ENCODE measurements at places on chromosomes 6 and 20.

DNA sequence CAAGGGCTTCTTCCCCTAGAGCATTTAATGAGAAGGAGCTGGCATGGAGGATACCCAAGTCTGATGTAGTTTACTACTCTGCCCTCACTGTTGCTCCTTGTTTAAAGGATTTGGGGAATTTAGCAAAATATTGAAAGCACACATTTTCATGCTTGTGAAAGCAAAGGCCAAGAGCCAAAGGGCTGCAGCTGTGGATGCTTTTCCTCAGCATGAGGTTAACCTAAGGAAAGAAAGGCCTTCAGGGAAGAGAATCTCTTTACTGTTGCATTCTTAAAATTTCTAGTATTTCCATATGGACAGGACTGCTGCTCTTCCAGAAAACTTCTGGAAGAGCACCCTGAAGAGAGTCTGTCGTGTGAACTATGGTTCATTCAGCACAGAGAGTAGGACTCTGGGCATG, 45.9 kb upstream of the SASH1 start:
- no peak for DNase-seq

DNA sequence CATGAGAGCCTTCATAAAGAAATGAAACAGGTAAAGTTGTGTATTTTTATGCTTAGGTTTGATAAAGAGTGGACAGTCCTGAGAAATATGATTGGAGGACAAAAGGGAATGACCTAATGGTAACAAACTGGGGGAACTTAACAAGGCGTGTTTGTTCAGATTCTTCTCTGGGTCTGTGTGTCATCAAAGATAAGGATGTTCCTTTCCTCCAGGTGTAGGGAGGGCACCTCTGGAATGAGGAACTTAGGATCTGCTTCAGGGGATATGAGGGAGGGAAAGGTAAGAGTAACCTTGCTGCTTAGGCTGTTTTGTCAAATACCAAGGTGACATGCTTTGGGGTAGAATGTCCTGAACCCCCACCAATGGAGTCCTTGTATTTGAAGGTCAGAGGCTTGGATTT, 291.9 kb downstream of the KCNQ5 start:
- DNase-seq = no peak

DNA sequence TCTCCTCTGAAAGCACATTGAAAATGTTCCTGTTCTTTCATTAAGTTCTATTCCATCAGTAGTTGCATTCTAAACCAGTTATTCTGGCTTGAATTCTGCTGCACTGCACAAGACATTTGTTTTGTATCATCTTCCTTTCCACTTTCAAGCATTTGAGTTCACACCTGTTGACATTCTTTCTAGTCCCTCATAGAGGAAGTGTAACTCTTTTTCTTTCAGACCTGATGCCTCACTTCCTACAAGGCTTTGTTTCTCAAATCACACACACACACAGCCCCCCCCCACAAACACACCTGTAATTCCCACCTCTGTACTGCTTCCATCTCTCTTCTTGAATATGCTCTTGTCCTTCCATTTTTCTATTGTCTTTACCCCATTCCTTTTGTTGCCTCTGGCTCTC, 50.9 kb downstream of the CCN2 start:
- DNase-seq = no peak

DNA sequence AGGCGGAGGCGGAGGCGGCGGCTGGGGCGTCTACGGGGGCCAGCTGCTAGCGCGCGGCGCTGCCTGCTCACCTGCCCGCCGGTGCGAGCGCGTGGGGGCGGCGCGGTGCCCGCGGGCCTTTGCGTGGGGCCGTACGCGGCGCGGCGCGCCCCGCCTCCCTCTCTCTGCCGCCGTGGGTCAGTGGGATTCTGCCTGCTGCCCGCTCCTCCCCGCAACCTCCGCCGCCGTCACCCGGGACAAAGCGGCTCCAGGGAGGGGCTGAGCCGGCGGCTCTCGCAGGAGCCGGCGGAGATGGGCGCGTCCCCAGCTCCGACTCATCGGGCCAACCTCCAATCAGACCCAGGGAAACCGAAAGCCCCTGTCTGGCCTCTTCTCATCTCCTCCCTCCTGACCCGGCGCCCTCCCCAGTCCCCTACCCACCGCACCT, at the start of gene RCAN2:
RCAN2 (minus strand) TSS at position 249 of the 427 bp plus-strand sequence.
- no peak for DNase-seq

DNA sequence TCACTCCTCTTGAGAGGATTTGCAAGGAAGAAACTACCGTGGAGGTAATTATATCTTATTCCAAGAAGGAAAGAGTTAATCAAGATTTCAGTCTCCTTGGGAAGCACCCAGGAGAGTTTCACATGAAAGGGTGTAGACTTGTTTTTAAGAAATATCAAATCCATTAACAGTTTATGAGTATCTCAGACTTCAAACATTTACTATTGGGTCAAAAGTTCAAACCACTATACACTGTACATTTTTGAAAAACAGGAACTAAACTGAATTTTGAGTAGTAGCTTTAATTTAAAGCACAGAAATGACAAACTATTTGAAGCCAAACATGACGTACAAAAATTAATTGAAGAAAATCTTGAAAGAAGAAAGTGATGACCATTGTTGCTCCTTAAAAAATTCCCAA, 164.0 kb downstream of the FOXC1 start:
- DNase-seq = no peak

- no peak for DNase-seq
These were observed 112.1 kb upstream of the EYS start for GRCh38 chr6:65819152-65819551.

DNA sequence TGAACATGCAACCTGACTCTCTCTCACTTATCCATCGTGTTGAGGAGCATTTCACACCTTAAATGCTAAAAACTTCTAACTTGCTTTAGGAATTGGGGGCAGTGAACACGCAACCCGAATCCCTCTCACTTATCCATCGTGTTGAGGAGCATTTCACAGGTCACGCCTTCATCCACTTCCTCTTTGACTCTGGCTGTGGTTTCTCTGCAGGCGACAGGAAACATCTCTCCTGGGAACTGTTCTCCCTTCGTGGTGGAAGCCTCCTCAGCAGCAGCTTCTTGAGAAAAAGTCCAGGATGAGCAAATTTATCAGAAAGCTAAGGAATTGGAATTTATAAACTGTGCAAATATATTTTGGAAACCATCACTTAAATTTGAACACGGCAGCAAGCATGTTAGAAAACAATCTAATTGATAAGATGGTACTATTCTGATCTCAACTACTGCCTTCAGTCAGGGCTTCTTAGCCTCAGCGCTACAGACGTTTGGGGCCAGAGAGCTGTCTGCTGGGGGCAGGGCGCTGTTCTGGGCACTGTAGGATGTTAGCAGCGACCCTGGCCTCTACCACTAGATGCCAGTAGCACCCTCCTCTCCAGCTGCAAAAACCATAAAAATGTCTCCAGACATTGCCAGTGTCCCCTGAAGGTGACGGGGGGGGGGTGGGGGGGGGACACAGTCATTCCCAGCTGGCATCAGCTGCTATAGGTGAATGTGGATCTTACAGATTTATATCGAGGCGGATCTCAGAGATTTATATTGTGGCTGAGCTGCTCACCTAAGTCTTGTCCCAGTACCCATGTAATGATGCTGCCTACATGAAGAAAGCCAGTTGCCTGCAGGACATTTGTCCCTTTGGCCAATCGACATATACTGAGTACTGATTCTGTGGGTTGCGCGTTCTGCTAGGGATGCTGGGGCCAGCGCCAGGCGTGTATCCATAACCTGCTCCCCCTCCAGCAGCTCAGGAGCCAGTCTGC, 26.2 kb downstream of the CTCFL start:
- peak; percentile 33 for DNase-seq

GRCh38 chr6:158410784-158411183, 98.5 kb downstream of the TULP4 start:
- no peak for DNase-seq

All from CD4-positive, alpha-beta T cell (primary cell).